ENCODE measurements at places on chromosomes 1 and 21. TPM values are rescaled to one million over a fixed set of nuclear protein-coding genes. Genes with fewer than 3 reads are reported as not detected.

DNA sequence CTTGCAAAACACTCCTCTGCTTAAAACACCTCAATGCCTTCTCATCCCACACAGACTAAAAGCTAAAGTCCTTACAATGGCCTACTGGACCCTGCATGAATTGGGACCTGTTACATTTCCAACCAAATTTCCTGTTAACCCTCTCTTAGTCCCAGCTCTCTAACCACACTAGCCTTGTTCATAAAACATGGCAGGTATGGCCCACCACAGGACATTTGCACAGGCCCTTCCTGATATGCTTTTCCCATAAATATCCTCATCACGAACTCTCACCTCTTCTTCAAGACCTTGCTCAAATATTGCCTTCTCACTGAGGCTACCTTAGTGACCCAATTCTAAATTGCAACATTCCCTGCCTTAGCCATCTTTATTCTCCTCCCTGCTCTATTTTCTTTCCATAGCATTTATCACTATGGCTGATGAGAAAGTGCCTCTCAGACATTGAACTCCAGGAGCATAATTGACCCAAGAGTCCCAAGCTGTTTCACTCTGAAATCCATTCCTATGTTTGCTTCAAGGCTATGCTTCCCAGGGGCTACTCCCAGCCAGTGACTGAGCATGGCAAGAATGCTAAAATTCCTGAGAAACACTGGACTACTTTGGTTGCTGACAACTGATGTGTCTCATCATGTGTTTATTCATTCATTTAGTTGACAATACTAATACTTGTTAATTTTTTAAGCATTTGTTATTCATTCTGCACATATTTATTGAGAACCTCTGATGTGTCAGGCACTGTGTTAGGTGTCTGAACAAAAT, 2.7 kb upstream of the PALMD start:
- no peak for DNase-seq
- H3K4me3 ChIP-seq, result no peak overlapping the region
- H3K36me3 ChIP-seq, result no peaks in the 10 kb centered on the region

DNA sequence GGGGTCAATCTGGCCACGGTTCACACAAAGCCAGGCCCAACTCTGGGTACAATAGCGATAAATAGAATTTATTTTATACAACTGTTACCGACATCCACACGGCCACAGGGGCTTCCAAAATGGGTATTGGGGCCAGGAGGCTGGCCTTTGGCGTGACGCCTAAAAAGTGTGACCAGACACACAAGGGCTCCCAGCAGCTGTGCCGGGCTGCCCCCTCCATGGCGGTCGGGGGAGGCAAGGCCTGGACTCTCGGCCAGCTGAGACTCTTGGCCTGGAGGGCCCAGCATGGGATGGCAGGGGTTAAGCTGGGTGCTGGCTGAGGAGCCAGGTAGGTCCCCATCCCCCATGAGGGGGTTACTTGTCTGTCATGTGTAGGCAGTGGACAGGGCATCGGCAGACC, 73.0 kb downstream of the RAP1GAP start:
- no peaks in the 10 kb centered on the region for H3K4me1 ChIP-seq
- H3K4me3 ChIP-seq, result no peak overlapping the region
- no peaks in the 10 kb centered on the region for H3K36me3 ChIP-seq
- H3K27ac ChIP-seq, result no peak overlapping the region
- no peak for DNase-seq

PAQR6 gene
- total RNA-seq, result 10.4 TPM

PPM1J gene
- total RNA-seq, result 1.3 TPM
